ENCODE measurements at places on chromosomes 12 and 14.

GRCh38 chr12:2485681-2486080 is 309.1 kb upstream of the FKBP4 start:
- H3K4me3 ChIP-seq = no peak overlapping the region
- H3K36me3 ChIP-seq = no peaks in the 10 kb centered on the region
- no peak for DNase-seq
- no peak overlapping the region for H3K27ac ChIP-seq
- H3K27me3 ChIP-seq = no peaks in the 10 kb centered on the region

- no peaks in the 10 kb centered on the region for H3K36me3 ChIP-seq
- H3K27me3 ChIP-seq = no peaks in the 10 kb centered on the region
- H3K4me3 ChIP-seq = peak overlapping the region; percentile 15
- H3K4me1 ChIP-seq = peaks cover 12% of the 10 kb centered on the region
Measured at GRCh38 chr12:20212658-20213555, 155.4 kb upstream of the PDE3A start.

GRCh38 chr14:94113073-94113472 is 2.5 kb downstream of the IFI27 start:
- H3K27me3 ChIP-seq = no peaks in the 10 kb centered on the region
- no peak for DNase-seq
- H3K36me3 ChIP-seq = no peaks in the 10 kb centered on the region
- no peak overlapping the region for H3K27ac ChIP-seq

- no peak overlapping the region for H3K27ac ChIP-seq
- H3K4me3 ChIP-seq = no peak overlapping the region
- no peaks in the 10 kb centered on the region for H3K4me1 ChIP-seq
- no peaks in the 10 kb centered on the region for H3K36me3 ChIP-seq
- DNase-seq = no peak
Measured at GRCh38 chr12:8867786-8868185, 45.4 kb downstream of the A2ML1 start.

DNA sequence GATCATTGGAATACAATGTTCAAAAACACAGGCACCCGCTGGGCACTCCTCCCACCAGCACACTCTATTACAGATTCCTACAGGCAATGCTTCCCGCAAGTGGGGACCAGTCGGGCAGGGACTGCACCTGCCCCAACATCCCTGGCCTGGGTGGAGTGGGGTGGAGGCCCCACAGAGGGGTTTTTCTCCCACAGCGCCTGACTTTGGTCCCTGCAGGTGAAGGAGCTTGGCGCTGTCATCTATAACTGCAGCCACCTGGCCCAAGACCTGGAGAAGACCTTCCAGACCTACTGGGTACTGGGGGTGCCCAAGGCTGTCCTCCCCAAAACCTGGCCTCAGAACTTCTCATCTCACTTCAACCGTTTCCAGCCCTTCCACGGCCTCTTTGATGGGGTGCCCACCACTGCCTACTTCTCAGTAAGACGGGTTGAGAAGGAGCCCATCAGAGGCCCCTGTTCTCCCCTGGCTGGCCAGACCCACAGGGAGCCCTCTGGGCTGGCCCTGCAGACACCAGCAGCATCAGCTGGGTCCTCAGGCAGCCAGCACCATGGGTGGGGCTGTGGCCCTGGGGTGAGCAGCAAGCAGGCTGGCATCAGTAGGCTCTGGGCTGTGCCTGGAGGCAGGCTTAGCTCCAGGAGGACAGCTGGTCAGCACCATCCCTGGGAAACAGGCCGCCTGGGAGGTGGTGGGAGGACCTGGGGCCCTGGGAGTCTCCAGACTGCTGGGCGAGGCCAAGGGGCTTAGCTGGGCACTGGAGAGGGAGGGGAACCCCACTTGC is 6.0 kb downstream of the PLD4 start:
- no peaks in the 10 kb centered on the region for H3K36me3 ChIP-seq
- peaks cover 11% of the 10 kb centered on the region for H3K27me3 ChIP-seq
- no peak for DNase-seq

GRCh38 chr14:101582294-101582693 is 21.0 kb downstream of the DIO3 start:
- H3K4me3 ChIP-seq = no peak overlapping the region
- H3K4me1 ChIP-seq = no peaks in the 10 kb centered on the region
- no peak for DNase-seq
- H3K27me3 ChIP-seq = no peaks in the 10 kb centered on the region

Measured in endothelial cell of umbilical vein (primary cell).